ENCODE measurements at places on chromosomes 11 and 22.

DNA sequence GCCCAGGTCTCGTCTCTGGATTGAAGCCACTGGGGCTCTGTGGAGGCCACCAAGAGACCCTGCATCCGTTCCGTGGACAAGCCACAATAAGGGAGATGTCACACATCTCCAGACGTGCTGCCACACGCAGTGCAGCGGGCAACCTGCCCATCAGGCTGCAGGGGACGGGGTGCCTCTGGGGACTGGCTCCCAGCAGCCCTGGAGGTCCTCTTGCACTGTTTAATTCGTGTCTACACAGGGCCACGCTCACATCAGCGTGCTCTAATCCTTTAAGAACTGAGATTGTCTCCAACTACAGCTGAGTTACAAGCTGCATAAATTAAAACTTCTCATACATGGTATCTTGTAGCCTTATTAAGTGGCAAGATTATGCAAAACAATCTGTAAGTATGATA, 1232.2 kb downstream of the BRD1 start:
- DNase-seq: no peak

GRCh38 chr11:43619863-43620505, 60.6 kb upstream of the HSD17B12 start:
- no peak for DNase-seq

DNA sequence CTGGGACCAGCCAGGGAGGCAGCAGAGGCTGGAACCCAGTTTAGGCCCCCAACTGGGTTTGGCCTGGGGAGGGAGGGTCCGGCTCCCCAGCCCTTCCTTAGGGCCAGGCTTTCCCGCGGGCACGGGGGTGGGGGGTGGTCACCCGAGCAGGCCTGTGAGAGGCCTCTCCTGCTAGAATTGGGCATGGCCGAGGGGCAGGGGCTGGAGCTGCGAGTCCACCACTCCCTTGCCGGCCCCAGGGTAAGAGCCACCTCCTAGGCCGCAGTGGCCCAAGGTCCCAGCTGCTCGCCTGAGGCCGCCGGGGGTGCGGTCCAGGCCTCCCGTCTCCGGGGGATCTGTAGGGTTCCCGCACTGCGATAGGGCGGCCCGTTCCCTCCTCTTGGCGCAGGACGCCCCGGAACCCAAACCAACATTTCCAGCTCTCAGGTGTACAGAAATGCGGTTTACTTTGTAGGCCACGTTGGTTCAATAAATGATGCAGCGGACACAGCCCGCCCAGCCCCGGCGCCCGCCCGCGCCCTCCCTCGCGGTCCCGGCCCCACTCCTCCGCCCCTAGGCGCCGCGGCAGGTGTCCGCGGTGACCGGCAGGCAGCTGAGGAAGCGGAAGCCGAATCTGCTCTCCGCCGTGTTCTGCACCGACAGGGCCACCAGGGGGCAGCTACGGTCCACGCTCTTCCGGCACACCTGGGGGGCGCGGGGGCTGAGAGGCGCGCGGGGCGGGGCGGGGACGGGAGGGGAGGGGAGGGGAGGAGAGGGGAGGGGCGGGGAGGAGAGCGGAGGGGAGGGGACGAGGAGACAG, 5.9 kb downstream of the LMNTD2 start:
- peak; percentile 52 for DNase-seq

GRCh38 chr22:49622241-49623105, 205.2 kb downstream of the BRD1 start:
- no peak for DNase-seq

DNA sequence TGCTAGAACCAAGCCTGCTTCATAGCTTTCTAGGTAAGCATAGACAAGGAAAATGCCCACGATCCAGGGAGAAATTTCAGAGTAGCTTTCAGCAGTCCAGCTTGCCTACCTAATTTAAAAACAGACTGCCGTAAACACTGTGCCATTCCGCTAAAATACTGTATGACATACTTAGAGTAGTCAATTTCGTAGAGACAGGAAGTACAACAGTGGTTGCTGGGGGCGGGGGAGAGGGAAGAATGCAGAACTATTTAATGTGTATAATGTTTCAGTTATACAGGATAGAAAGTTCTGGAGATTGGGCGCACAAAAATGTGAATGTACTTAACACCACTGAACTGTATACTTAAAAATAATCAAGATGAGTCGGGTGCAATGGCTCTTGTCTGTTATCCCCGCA, 56.7 kb downstream of the C11orf58 start:
- DNase-seq: peak; percentile 19

GRCh38 chr11:95282291-95282751, 51.3 kb upstream of the SESN3 start:
- DNase-seq: peak; percentile 38

- DNase-seq: peak; percentile 66
These were observed 7.3 kb downstream of the HEPHL1 start for GRCh38 chr11:94028436-94028835.

GRCh38 chr11:1805525-1805924, 29.3 kb upstream of the SYT8 start:
- DNase-seq: no peak

GRCh38 chr11:63459586-63459985, 31.4 kb downstream of the PLAAT5 start:
- DNase-seq: peak; percentile 71

GRCh38 chr22:23376256-23376655, 195.9 kb downstream of the BCR start:
- DNase-seq: peak; percentile 28

- peak; percentile 50 for DNase-seq
These were observed 1.2 kb downstream of the RAB6A start for GRCh38 chr11:73759610-73760134.

GRCh38 chr11:45513821-45514340, 151.5 kb downstream of the CHST1 start:
- no peak for DNase-seq

DNA sequence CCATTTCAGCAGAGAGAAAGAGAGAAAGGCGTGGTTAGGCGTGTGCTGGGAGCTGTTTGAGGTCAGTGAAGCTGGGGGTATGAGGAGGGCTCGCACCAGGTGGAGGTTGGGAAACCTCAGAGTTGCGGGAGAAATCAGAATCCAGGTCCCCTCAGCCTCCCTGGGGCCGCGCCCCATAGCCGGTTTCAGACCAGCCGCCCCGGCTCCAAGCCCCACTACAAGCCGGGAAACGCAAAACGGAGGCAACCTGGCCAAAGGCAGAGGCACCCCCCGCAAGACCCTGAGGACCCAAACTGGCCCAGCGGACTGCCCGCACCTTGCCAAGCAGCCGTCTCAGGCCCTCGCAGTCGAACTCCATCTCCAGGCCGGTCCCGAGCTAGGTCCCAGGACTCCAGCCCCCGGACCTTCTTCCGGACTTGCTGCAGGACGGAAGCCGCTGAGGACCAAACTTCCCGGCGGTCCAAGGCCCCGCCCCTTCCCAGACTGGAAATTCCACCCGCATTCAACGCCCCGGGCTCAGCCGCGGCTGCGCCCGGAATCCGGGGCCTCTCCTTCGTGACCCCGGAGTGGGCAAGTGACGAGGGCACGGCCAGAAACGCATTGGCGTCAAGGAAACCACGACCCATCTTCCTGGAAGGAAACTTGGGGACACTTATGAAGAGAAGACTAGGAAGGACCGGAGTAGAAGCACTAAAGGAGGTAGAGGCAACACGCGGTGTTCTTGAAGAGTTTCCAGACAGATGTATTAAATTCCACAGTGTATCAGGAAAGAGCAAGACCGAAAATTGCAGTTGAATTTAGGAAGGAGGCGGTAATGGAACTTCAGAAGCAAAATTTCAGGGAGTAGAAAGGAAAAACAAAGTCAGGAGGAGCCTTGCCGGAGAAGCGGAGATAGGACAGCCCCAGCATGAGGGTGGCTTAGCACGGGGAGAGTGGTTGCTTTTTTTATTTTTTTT, at the start of gene UEVLD:
TSS of gene UEVLD (minus strand) at position 438 of the 956 bp plus-strand sequence. CDS start at position 358, 80 bp downstream.
- DNase-seq: peak; percentile 90

- DNase-seq: peak; percentile 9
These were observed 59.9 kb downstream of the DGCR2 start for GRCh38 chr22:19062139-19062942.

DNA sequence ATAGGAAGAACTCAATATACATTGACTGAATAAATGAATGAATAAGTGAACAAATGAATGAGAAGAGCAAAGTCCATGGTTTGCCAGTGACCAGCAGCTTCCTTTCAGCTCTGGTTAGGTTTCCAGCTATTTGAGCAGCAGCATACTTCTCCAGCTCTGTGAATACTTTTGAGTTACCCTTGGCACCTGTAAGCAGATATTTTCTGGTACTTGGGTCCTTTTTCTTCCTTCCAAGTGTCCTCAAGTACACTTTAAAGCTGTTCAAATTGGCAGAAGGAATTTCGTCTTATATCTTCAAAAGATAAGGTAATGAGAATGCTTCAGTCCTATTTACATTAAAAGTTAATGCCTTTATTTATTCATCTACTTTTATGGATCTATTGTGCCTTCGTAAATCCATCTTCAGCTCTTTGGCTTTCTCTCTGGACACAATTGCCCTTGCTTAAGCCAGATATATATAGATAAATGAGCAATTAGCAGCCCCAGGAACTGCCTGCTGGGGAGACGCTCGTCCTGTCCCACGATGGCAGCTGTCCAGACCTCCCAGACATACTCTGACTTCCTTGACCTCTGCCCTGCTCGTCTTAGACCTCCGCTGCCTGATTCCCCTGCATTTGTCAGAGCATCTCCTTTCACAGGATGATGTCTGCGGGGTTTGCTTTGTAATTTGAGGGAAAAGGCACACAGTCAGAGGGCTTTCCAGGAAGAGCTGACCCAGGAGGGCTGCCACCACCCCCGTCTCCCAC, 926.3 kb downstream of the OPCML start:
- peak; percentile 14 for DNase-seq

- DNase-seq: no peak
These were observed 88.0 kb downstream of the DLG2 start for GRCh38 chr11:85539029-85539689.

DNA sequence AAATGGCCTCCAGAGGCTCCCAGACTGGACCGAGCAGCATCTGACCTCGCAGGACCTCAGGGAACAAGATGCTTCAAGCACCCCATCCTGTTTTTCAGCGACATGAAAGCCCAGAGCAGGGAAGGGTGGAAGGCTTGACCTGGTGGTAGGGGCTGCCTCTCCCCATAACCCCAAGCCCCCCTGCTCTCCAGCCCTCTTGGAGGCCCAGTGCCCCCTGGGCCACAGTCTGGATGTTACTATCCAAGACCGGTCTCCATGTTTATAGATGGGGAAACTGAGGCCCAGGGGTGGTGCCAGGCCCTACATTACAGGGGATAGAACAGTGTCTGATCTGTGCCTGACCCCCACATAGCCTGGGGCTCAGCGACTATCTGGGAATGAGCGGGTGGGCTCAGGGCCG, 7.0 kb downstream of the FGF3 start:
- no peak for DNase-seq

- no peak for DNase-seq
These were observed 25.1 kb downstream of the PRR5 start for GRCh38 chr22:44727148-44727547.

DNA sequence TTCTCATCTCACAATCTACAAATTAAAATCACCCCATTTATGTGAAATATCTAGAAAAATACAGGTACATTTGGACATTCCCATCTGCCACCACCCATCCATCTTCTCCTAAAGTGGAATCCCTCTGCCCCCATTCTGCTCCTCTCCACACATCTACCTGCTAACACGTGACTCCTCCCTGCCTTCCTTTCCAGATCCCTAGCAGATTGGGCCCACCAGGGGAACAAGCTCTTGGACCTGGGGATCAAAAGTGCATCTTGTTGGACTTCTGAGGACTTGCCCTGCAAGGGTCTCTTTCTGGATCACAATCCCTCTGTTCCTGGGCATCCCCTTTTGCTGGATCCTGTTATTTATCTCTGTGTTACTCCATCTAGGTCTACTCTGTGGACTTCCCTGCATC, 107.6 kb downstream of the ZNF280B start:
- no peak for DNase-seq

DNA sequence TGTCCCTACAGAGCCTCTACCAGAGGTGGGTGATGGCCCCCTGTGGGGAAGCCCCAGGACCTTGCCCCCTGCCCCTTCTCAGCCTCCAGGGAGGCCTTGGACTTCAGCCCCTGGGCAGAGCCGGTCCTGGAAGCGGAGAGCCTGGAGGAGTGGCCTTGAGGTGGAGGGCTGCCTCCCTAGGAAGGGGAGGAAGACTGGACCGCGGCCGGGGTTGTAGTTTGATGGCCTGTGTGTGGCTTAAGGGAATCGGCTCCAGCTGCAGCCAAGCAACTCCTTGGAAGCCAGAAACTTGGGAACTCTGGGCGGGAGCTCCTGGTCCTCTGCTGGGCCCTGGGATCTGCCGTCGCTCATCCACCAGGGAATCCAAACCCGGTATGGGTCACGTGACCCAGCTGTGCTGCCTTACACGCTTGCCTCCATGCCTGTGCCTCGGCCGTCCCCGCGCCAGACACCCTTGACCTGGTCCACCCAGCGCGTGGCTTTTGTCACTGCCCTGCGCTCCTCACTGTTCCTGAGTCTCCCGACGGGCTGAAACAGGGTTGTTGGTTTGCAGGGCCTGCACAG, 23.5 kb upstream of the ARHGAP8 start:
- no peak for DNase-seq

DNA sequence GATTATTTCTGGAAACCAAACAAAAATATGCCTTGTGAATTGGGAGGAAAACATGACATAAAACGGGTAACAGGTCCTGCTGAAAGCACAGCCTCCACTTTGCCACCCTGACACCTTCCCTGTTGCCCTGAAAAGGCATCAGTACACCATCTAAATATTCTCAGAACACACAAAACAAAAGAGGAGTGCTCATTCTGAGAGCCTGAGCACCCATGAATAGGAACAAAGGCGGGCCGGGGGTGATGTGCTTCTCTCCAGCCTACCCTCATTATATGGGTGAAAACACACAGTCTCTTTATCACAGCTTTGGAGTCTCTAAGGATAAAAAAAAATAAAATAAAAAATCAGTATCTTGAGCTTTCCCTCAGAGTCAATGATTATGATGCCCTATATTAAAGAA, 19.7 kb downstream of the SCUBE2 start:
- no peak for DNase-seq

DNA sequence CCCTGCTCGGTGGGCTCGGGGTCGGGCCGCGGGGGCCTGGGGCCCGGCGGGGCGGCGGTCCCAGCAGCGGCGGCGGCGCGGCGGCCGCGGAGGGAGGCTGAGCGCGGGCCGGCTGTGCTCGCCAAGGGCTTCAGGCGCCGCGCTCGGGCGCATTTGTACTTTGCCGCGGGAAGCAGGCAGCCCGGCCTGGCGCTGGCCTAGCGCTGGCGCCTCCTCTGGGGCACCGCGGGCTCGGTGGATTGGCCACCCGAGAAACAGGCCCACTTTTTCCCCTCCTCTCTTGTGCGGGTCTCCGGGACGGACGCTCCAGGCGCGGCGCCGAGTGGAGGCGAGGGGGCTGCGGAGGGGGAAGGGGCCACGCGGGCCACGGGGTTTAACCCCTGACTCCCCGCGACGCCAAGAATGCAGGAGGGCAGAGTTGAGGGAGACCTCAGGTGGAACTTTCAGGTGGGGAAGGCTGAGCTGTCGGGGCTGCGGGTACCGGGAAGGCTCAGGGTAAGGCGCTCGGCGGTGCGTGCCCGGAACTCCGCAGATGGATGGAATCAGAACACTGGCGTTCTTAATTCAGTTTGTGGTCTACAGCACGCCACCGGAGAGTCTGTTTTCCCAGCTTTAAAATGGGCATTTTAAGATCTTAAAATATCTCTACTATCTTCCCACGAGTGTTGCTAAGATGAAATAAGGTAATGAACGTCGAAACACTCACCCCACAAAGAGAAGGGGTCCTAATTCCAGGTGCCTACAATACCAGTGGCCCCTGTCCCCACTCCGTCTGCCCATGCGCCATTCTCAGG, at the start of gene CHRDL2:
TSS of gene CHRDL2 (minus strand) at position 126 of the 794 bp plus-strand sequence. CDS start 538 bp downstream, outside the sequence.
- DNase-seq: peak; percentile 46

GRCh38 chr22:27919942-27920755, 1.1 kb upstream of the PITPNB start:
- DNase-seq: peak; percentile 73

GRCh38 chr11:102260241-102260640, 57.0 kb upstream of the BIRC3 start:
- DNase-seq: no peak
